ENCODE measurements at places on chromosomes 7 and 10. TPM values are rescaled to one million over a fixed set of nuclear protein-coding genes. Genes with fewer than 3 reads are reported as not detected.

Gene NPC1L1
- total RNA-seq = 0.08 TPM

GRCh38 chr7:150335108-150335773 lies 6.2 kb downstream of the RARRES2 start:
- no peak overlapping the region for H3K4me3 ChIP-seq
- H3K4me1 ChIP-seq = peaks cover 10% of the 10 kb centered on the region
- peaks cover 14% of the 10 kb centered on the region for H3K27me3 ChIP-seq
- DNase-seq = no peak
- H3K27ac ChIP-seq = no peak overlapping the region

- no peak overlapping the region for H3K27ac ChIP-seq
- H3K4me1 ChIP-seq = no peaks in the 10 kb centered on the region
- no peak overlapping the region for H3K4me3 ChIP-seq
- no peaks in the 10 kb centered on the region for H3K27me3 ChIP-seq
- DNase-seq = no peak
- H3K36me3 ChIP-seq = no peaks in the 10 kb centered on the region
Measured at GRCh38 chr7:72275382-72276070, 136.6 kb downstream of the CALN1 start.

Gene CPA2
- not detected for total RNA-seq

GRCh38 chr7:87507446-87507845 lies 32.0 kb upstream of the ABCB4 start:
- H3K36me3 ChIP-seq = no peaks in the 10 kb centered on the region
- H3K27me3 ChIP-seq = no peaks in the 10 kb centered on the region
- H3K4me3 ChIP-seq = no peak overlapping the region
- no peak for DNase-seq
- H3K4me1 ChIP-seq = peaks cover 9% of the 10 kb centered on the region

GRCh38 chr7:121945480-121946236 lies 72.7 kb downstream of the PTPRZ1 start:
- H3K27ac ChIP-seq = no peak overlapping the region
- DNase-seq = no peak
- no peaks in the 10 kb centered on the region for H3K27me3 ChIP-seq
- no peaks in the 10 kb centered on the region for H3K36me3 ChIP-seq

- DNase-seq = no peak
- no peaks in the 10 kb centered on the region for H3K36me3 ChIP-seq
- H3K27me3 ChIP-seq = no peaks in the 10 kb centered on the region
- H3K4me3 ChIP-seq = peak overlapping the region; percentile 33
Measured at GRCh38 chr7:92632791-92633190, 42.6 kb upstream of the FAM133B start.

GRCh38 chr7:158646766-158647474 lies 57.7 kb downstream of the NCAPG2 start:
- H3K36me3 ChIP-seq = peaks cover 7% of the 10 kb centered on the region
- no peak overlapping the region for H3K4me3 ChIP-seq
- H3K27me3 ChIP-seq = no peaks in the 10 kb centered on the region

Measured in T-helper 17 cell (primary cell).